ENCODE measurements at places on chromosomes 2 and 18.

GRCh38 chr2:219207884-219208740, 1.5 kb downstream of the ZFAND2B start:
- DNase-seq = no peak

DNA sequence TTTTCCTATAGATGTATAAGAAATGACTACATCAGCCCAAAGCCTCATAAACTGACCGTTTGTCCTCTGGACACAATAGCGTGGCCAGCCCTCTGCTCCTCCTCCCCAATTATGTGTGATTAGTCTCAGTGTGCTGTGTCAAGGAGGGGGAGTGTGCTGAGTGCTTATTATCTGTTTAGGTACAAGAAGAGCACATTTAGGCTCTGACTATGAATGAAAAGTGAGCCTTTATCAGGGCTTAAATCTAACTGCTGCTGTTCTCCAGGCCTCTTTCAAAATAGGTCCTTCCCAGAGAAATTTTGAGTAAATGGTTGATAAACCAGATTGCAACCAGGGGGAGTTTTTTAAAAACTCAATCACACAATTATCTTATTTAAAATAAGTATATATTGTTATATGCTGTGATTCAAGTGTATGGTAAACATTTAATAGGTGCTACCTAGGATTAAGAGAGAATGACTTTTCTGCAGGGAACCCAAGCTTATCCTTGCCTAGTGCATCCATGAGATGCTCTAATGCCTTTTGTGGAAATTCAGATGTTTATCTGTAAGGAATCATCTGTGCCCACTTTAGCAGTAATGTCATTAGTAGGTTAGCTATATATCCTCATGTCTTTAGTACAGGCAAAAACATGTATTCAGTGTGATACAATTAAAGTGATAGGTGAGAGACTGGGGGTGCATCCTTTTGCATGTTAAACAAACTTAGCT, 168.7 kb upstream of the SIX3 start:
- DNase-seq = no peak

DNA sequence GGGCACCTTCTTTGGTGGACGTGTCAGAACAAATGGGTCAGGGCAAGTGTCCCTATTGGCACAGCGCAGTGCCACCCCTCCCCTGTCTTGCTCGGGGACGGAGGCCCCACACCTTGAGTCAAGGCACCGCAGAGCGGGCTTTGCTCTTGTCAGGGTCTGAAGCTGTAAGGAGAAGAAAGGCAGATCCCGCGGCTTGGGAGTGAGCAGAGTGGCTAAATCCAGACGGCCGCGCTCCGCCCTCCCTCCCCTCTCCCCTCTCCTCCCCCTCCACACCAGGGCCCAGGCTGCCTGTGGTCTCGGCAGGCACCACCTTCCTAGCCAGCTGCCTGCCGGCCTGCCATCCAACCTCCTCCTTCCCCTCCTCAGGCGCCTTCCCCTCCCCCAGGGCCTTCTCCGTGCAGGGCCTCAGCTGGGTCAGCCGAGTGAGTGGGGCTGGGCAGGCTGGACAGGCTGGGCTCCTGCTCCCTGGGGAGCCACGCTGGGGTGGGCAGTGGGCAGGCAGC, 25.8 kb downstream of the SPEG start:
- no peak for DNase-seq

DNA sequence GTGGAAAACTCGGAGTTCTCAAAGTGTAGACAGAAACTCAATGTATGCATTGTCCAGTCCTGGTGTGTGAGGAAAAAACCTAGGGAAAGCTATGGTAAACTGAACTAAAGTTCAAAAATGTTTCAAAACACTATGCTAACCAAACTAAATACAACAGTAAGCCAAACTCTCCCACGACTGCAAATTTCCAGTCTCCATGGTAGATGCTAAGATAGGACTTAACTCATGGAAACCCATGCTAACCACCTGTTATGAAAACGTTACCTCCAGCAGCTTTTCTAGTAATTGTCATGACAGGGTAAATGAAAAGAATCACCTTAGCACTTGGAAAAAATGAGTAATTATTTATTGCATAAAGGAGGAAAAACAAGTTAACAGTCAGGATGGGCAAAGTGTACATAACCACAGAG, 135.7 kb upstream of the EPC2 start:
- DNase-seq = no peak

DNA sequence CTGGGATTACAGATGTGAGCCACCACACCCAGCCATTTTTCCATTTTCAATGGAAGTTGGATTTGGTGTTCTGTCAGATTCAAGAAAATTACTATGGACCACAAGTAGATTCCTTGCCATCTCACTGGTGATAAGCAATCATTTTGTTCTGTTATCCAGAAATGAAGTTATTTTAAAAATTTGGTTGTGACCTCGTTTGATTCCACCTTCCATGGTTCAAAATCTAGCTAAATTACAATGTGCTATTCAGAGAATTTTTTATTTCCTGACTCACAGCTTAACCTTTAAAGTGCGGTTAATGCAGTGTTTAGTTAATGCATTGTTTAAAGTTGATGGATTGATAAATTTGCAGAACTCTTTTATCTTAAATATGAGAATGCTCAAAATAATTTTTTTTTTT, 243.2 kb upstream of the BOD1L2 start:
- DNase-seq = no peak

DNA sequence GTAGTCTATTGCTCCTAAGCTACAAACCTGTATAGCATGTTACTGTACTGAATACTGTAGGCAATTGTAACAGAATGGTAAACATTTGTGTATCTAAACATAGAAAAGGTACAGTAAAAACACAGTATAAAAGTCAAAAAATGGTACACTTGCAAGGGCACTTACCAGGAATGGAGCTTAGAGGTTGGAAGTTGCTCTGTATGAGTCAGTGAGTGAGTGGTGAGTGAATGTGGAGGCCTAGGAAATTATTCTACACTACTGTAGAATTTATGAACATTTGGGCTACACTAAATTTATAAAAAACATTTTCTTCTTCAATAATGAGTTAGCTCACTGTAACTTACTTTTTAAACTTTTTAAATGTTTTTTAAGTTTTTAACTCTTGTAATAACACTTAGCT, 19.0 kb downstream of the NABP1 start:
- no peak for DNase-seq

GRCh38 chr18:11327391-11328009, 178.1 kb upstream of the PIEZO2 start:
- DNase-seq = no peak

DNA sequence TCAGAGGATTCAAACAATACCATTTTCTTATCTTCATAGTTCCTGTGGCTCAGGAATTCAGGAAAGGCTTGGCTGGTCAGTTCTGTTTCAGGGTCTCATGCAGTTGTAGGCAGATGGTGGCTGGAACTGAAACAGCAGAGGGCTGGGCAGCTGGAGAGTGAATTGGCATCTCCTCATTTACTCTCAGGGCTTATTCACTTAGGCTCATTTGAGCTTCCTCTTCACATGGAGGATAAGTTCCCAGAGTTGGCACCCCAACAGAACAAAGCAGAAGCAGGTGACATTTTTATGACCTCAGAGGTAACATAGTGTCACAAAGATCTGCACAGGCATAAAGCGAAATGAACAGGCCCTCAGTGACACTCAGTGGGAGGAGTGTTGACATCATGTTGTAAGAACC, 66.1 kb downstream of the RBBP8 start:
- DNase-seq = no peak

GRCh38 chr2:86251840-86252266, 52.6 kb downstream of the MRPL35 start:
- no peak for DNase-seq

DNA sequence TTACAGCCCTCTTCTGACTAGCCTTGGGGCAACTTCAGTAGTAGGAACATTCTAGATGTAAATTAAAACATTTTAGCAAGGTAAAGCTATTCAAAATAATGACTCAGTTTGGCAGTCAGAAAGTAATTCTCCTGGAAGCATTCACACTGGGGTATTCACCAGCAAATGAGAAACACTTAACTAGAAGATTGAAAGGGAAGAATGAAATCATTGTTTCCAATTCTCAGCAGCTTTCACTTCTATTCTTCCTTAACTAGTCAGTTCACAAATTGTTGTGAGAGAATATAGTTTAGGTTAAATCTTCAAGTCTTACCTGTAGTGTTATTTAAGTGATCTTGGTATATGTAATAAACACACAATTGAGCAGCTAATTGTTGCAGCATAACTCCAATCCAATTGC, 1135.6 kb upstream of the FAM98A start:
- no peak for DNase-seq

GRCh38 chr2:105504459-105504858, 105.6 kb upstream of the FHL2 start:
- no peak for DNase-seq

DNA sequence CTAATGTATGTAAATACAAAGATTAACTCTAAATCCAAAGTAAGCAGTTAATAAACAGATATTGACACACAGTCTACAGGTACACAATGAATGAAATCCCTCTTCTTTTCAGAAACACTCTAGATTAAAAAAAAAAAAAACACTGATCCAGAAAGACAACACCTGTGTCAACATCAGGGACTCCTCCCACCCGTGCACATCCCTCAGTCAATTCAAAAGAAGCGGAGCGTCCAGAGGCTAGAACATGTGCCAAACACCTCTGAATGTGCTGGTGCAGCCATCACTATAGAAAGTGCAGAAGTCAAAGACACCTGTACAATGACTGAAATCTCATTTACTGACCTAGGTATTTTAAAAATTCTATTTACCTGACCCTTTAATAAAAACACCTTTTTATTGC, 622.6 kb upstream of the ID2 start:
- DNase-seq = no peak

GRCh38 chr2:240205348-240205747, 64.9 kb upstream of the OTOS start:
- DNase-seq = no peak

- no peak for DNase-seq
Observed at GRCh38 chr18:29501952-29502351, 1325.0 kb upstream of the CDH2 start.

DNA sequence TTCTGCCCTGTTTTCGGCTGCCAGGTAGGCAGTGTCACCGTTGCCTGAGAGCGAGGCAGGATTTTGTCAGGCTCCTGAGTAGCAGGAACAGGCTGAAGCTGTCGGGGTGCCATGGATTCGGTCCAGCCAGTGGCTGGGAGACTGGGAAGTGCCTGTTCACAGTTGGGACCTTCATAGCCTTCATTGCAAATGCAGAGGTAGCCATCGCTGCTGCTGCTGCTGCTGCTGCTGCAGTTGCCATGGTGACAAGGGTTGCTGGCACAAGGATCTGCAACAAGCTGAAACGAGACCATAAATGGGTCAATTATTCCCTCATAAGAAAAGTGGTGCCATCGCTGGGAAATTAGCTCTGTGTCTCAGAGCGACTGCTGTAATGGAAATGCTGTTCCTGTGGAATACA, 122.7 kb downstream of the DNER start:
- DNase-seq = no peak
